Activated CD4-positive, alpha-beta T cell treated with anti-CD3 and anti-CD28 coated beads, Interleukin-2, amount 50 U/mL, for 24 hours (primary cell): ENCODE measurements at places on chromosomes 3 and 15.
A peak's percentile ranks its signal among the peaks of the same experiment; 100 is the strongest.

GRCh38 chr3:134822090-134822489 is 27.0 kb downstream of the EPHB1 start:
- no peak for DNase-seq

GRCh38 chr3:104206925-104207324 is 1159.8 kb upstream of the ALCAM start:
- no peak for DNase-seq

GRCh38 chr3:161914703-161915417 is 418.3 kb downstream of the OTOL1 start:
- DNase-seq = no peak

DNA sequence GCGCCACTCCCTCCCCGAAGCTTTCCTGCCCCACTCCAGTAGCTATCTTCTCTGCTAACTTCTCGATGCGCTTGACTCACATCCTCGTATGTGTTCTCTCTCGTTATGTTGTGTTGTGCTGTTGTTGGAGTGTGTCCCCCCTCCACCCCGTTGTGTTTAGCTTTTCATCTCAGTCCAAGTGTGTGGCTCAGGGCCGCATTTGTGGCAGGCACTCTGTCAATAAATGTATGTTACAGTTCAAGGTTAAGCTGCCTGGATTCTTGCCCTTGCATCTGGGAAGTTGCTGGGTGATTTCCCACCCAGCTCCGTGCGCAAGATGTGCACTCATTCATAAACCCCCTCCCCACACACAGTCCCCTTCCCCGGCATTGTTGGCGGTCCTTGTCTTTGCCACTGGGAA is 71.9 kb downstream of the PGPEP1L start:
- DNase-seq = no peak

GRCh38 chr15:69095274-69095673 is 65.2 kb upstream of the GLCE start:
- DNase-seq = no peak

GRCh38 chr3:15978801-15979200 is 181.0 kb upstream of the ANKRD28 start:
- no peak for DNase-seq

DNA sequence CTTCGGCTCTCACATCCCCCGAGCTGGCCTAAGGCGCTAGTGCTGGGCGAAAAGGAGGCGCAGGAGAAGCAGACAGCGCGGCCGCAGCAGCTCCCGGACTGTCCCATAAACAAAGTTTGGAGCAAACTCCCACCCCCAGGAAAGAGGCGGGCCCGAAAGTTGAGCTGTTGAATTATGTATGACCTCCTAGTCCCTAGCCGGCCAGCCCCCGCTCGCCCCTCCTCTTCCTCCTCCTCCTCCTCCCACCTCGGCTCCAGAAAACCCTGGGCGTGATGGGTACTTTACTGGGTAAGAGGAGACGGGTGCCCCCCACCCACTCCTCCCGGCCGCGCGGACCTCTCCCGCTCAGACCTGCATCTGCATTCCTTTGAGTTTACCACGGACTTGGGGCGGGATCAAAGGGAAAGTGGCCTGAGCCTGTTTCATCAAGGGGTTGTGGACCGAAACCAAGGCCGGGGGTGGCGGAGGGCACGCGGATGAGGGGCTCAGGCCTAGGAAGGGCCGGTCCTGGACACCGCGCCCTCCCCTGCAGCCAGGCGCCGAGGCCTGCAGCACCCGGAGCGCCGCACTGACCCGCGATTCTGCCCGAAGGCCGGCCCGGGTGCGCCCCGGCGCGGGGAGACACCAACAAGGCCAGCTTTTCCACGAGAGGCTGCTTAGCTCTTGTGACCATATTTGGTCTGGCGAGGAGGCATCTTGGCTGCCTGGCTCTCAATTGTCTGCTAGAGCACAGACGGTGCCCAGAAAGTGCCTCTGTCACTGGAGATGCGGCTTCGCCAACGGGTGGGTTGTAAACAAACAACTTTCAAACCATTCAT is at the start of gene WWTR1:
Gene WWTR1 (minus strand): TSS at position 100 of the 818 bp plus-strand sequence. CDS start 719 bp downstream, outside the sequence.
- DNase-seq = peak; percentile 2

- DNase-seq = no peak
Measured at GRCh38 chr3:128155616-128156360, 2.5 kb downstream of the EEFSEC start.
